ENCODE measurements at places on chromosomes 13 and 19. TPM values are rescaled to one million over a fixed set of nuclear protein-coding genes. Genes with fewer than 3 reads are reported as not detected.

- no peak overlapping the region for H3K27ac ChIP-seq
- H3K36me3 ChIP-seq, result no peaks in the 10 kb centered on the region
- peaks cover 2% of the 10 kb centered on the region for H3K27me3 ChIP-seq
- no peaks in the 10 kb centered on the region for H3K4me1 ChIP-seq
- no peak for DNase-seq
- no peak overlapping the region for H3K4me3 ChIP-seq
These were observed 9.9 kb upstream of the ZNF90 start for GRCh38 chr19:20067943-20068342.

B3GNT8 gene
- total RNA-seq, result 0.55 TPM

DNA sequence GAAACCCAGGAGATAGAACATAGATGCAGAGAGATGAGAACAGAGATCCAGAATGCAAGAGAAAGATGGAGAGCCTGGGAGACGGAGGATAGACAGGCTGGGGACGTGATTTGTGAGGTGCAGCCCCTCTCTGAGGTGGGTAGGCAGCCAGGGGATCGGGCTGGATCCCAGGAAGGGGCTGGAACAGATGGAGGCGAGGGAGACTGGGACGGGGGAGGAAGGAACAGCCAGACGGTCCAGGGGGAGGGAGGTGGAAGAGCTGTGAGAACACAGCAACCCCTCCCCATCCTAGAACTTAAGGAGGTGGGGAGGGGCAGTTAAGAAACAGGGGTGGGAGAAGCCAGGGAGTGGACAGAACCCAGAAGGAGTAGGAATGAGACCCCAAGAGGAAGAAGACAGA is 3.1 kb downstream of the SLC17A7 start:
- H3K27ac ChIP-seq, result no peak overlapping the region
- no peaks in the 10 kb centered on the region for H3K36me3 ChIP-seq
- no peak for DNase-seq
- H3K27me3 ChIP-seq, result no peaks in the 10 kb centered on the region
- H3K4me3 ChIP-seq, result no peak overlapping the region

HMG20B gene
- total RNA-seq, result 14.3 TPM

DNA sequence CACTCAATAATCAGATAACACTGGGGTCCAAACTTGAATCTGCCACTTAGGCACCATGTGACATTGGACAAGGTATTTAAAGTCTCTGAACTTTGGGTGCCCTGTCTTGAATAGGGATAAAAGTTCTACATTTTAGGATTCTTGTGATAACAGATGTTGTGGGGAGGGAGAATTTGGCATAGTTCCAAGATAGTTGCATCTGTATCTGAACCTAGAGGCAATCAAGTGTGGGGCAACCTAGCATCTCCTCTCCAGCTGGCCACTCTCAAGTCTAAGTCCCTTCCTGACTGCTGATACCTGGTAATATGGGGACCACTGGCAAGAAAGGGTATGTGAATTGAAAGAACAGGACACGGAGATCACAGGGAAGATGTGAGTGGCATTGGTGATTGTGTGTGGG is 256.1 kb downstream of the FOXO1 start:
- no peak overlapping the region for H3K27ac ChIP-seq
- no peak overlapping the region for H3K4me3 ChIP-seq
- no peaks in the 10 kb centered on the region for H3K27me3 ChIP-seq

DNA sequence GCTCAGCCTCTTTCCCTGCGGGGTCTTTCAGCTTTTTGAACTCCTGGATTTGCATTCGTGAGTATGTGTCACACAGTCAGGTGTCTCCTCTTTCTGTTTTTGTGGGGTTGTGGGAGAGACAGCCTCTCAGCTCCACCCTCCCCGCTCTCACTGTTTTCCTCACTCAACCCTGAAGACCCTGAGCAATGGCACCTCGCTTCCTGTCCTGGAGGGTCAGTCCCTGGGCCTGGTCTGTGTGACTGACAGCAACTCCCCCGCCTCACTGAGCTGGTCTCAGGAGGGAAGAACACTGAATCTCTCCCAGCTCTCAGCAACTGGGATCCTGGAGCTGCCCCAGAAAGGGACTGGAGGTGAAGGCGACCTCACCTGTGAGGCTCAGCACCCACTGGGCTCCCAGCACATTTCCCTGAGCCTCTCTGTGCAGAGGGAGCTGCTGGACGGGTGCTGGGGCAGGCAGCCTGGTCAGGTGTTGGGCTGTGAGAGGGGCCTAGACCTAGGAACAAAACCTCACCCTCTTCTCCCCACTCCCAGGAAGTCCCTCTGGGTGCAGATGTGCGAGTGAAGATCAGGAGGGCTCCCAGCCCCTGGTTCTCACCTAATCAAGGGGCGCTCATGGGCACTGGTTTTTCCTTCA is 4.2 kb upstream of the SIGLEC7 start:
- H3K36me3 ChIP-seq, result no peaks in the 10 kb centered on the region
- no peaks in the 10 kb centered on the region for H3K27me3 ChIP-seq
- no peak overlapping the region for H3K4me3 ChIP-seq
- H3K27ac ChIP-seq, result no peak overlapping the region

GRCh38 chr13:113022745-113023574 is 53.9 kb downstream of the MCF2L start:
- H3K27me3 ChIP-seq, result peaks cover 16% of the 10 kb centered on the region
- H3K4me3 ChIP-seq, result no peak overlapping the region
- no peaks in the 10 kb centered on the region for H3K36me3 ChIP-seq

DNA sequence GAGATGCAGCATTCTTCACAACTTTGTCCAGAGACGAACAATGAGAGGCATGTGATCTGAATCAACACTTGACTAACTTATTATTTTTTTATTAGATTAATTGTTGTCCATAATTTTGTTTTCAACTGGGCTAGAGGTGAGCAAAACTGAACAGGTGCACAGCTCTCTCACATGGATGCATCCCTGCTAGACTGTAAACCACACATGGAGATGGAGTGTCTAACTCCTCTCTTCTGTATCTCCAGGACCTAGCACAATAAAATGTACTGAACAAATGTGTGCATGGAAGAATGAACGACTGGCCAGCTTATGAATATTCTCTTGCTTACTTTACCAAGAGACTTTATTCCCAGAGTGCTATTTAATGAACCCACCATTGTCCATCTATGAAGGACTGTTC is 627.7 kb downstream of the LIG4 start:
- H3K36me3 ChIP-seq, result no peaks in the 10 kb centered on the region
- H3K4me1 ChIP-seq, result no peaks in the 10 kb centered on the region
- no peak overlapping the region for H3K4me3 ChIP-seq
- H3K27ac ChIP-seq, result no peak overlapping the region
- H3K27me3 ChIP-seq, result no peaks in the 10 kb centered on the region

IGSF23 gene
- total RNA-seq, result not detected

PEX11G gene
- 1.1 TPM for total RNA-seq
